ENCODE measurements at places on chromosomes 6 and 20. TPM values are rescaled to one million over a fixed set of nuclear protein-coding genes. Genes with fewer than 3 reads are reported as not detected.
A peak's percentile ranks its signal among the peaks of the same experiment; 100 is the strongest.

- H3K4me1 ChIP-seq, result peaks cover 39% of the 10 kb centered on the region
- H3K4me3 ChIP-seq, result peak overlapping the region; percentile 39
- H3K27ac ChIP-seq, result peak overlapping the region; percentile 95
- DNase-seq, result no peak
These were observed 65.7 kb upstream of the EEF1A1 start for GRCh38 chr6:73586416-73586974.

DNA sequence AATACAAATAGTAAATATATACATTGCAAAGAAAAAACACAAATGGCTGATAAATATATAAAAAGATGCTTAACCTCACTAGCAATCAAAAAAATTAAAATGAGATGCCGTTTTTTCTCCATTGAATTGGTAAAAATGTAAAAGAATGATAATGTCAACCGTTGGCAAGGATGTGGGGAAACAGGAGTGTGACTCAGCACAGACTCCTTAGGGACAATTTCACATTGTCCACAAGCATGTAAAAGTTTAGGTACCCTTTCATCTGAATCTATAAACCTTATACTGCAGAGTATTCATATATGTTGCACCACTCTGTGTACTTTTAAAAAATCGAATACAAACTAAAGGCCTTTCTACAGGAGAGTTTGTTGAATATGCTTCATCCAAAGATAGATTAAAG, 143.1 kb upstream of the RREB1 start:
- DNase-seq, result no peak
- H3K4me3 ChIP-seq, result no peak overlapping the region
- H3K27ac ChIP-seq, result no peak overlapping the region
- H3K36me3 ChIP-seq, result no peaks in the 10 kb centered on the region
- no peaks in the 10 kb centered on the region for H3K27me3 ChIP-seq

DNA sequence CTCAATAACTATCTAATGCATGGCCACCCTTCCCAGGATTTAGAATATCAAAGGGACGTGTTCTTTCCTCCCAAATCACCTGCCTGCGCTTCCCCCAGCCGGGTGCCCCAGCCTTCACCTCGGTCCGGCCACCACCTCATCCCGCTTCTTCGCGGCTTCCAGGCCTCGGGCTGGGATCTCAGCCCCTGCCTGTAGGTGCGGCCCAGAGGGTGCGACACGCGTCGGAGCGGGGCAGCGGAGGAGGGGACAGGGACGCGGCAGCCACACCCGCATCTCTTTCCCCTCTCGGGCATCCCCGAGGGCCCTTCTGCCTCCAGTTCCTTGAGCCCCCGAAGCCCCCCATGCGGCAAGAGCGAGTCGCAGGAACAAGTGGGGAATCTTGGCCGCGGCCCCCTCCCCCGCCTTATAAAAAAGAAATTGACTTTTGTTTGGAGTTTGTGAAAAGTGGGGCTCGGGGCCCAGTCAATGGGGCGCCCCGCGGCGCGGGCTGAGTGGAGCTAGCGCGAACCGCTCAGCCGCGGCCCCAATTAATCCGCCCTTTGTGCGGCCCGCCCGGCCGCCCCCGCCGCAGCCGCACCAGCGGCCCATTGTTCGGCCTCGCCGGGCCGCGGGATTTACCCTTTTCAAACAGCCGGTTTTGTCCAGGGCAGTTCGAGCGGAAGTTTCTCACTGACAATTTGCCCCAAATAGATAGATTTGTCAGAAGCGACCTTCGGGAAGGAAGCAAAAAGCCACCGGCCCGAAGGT, 8.4 kb upstream of the NR2E1 start:
- no peak for DNase-seq
- H3K27me3 ChIP-seq, result 0 out of 2 replicates have a peak, but pooled peaks cover 9% of the 10 kb centered on the region
- no peaks in the 10 kb centered on the region for H3K36me3 ChIP-seq
- no peak overlapping the region for H3K4me3 ChIP-seq
- no peak overlapping the region for H3K27ac ChIP-seq

- H3K27ac ChIP-seq, result no peak overlapping the region
- H3K27me3 ChIP-seq, result no peaks in the 10 kb centered on the region
- DNase-seq, result no peak
- H3K4me1 ChIP-seq, result no peaks in the 10 kb centered on the region
- peaks cover 2% of the 10 kb centered on the region for H3K36me3 ChIP-seq
These were observed 10.8 kb downstream of the HBS1L start for GRCh38 chr6:135043846-135044245.

- peak overlapping the region; percentile 56 for H3K27ac ChIP-seq
- no peaks in the 10 kb centered on the region for H3K27me3 ChIP-seq
- H3K4me3 ChIP-seq, result no peak overlapping the region
- H3K4me1 ChIP-seq, result peaks cover 16% of the 10 kb centered on the region
These were observed 34.3 kb upstream of the POU5F1 start for GRCh38 chr6:31204751-31205145.

DNA sequence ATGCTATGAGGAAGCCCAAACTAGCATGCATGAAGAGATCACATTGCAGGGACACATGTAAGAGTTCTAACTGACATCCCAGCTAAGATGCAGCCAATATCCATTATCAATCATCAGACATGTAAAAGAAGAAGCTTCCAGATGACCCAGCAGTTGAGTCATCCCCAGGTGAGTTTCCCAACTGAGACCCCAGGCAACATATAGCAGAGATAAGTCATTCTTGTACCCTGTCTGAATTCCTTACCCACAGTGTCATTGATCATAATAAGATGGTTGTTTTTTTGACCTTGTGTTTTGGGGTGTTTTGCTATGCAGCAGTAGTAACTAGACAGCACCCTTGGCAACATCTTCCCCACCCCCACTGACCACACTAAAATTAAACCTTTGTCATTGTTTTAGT, 18.9 kb downstream of the SIRPD start:
- H3K36me3 ChIP-seq, result no peaks in the 10 kb centered on the region
- H3K4me1 ChIP-seq, result no peaks in the 10 kb centered on the region
- H3K27me3 ChIP-seq, result no peaks in the 10 kb centered on the region
- DNase-seq, result no peak

DNA sequence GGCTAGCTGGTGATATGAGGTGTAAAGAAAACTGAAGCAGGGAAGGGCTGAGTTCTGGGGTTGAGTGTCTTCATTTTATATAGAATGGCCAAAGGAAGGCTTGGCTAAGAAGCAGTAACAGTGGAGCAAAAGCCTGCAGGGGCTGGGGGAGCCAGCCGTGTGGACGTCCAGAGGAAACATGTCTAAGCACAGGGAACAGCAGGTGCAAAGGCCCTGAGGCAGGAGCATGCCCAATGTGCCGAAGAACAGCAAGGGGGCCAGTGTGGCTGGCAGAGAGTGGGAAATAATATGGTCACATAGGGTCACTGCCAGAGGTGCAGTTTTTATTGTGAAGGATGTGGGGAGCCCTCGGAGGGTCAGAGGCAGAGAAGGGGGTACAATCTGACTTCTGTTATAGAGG, 60.5 kb upstream of the KCNG1 start:
- H3K27me3 ChIP-seq, result peaks cover 56% of the 10 kb centered on the region
- no peak for DNase-seq
- H3K36me3 ChIP-seq, result no peaks in the 10 kb centered on the region
- H3K27ac ChIP-seq, result no peak overlapping the region
- no peak overlapping the region for H3K4me3 ChIP-seq

DNA sequence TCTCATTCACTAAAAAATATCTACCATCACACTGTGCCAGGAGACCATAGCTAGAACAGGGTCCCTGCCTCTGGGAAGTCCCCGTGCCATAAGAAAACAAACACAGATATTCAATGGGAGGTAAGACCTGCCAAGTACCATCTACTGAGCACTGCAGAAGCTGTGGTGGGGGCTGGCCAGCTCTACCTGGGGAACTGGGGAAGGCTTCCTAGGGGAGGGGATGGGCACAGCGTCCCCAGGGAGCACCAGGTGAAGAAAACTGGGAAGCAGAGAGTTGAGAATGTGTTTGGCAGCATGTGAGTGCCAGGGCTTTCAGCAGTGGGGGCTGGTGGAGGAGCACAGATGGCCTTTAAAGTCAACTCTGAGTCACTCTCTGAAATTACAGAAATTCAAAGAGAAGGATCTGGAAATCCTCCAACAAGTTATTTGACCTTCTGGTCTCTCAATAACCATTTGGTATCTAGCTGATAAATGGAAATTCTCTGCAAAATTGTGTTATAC, 85.2 kb downstream of the SHLD1 start:
- H3K27ac ChIP-seq, result peak overlapping the region; percentile 44
- H3K36me3 ChIP-seq, result no peaks in the 10 kb centered on the region
- H3K4me1 ChIP-seq, result peaks cover 14% of the 10 kb centered on the region
- no peak for DNase-seq

- peak overlapping the region; percentile 21 for H3K4me3 ChIP-seq
- no peaks in the 10 kb centered on the region for H3K27me3 ChIP-seq
- no peaks in the 10 kb centered on the region for H3K36me3 ChIP-seq
- peak; percentile 41 for DNase-seq
These were observed 1.3 kb downstream of the SIRPB2 start for GRCh38 chr20:1489764-1490436.

DNA sequence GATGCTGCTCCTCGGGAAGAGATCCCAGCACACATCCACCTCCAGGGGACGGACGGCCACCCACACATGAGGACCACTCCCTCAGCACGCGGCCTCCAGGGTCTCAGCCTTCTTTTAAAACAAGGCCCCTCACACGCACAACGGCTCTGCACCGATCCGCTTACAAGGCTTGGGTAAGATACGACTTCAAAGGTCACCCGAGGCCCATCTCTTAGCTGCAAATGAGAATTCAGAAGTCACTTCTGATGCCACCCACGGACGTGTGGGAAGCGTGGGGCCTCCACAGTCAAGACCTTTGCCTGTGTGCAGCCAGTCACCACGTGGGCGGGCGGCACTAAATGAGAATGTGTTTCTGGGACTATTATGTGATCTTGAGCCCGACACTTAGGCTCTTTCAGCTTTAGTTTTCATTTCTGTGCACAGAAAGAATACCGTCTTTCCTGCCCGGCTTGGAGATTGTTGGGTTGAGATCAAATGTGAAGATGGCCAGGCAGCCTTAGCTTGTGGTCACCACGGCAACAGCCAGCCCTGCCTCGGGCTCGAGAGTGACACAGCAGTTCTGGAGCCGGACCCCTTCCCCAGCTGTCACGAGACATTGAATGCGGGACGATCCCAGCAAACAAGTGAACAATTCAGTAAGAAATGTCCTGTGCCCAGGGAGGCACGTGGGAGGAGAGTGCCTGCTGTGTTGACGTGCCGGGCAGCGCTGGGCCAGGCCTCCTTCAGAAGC, 91.6 kb downstream of the RAMACL start:
- no peak overlapping the region for H3K4me3 ChIP-seq
- no peak overlapping the region for H3K27ac ChIP-seq
- H3K4me1 ChIP-seq, result peaks cover 7% of the 10 kb centered on the region
- DNase-seq, result no peak

- no peak for DNase-seq
- no peaks in the 10 kb centered on the region for H3K36me3 ChIP-seq
- H3K27ac ChIP-seq, result no peak overlapping the region
- H3K4me3 ChIP-seq, result no peak overlapping the region
- H3K4me1 ChIP-seq, result peaks cover 14% of the 10 kb centered on the region
- no peaks in the 10 kb centered on the region for H3K27me3 ChIP-seq
These were observed 14.2 kb upstream of the PREX1 start for GRCh38 chr20:48841875-48842529.

GRCh38 chr6:166768761-166769160, 141.7 kb upstream of the RPS6KA2 start:
- H3K4me3 ChIP-seq, result no peak overlapping the region
- no peaks in the 10 kb centered on the region for H3K36me3 ChIP-seq
- H3K27me3 ChIP-seq, result no peaks in the 10 kb centered on the region
- H3K4me1 ChIP-seq, result no peaks in the 10 kb centered on the region

GRCh38 chr6:53483423-53484353, 61.2 kb downstream of the GCLC start:
- peaks cover 3% of the 10 kb centered on the region for H3K4me1 ChIP-seq
- no peak for DNase-seq
- 0 out of 2 replicates have a peak, but pooled peaks cover 4% of the 10 kb centered on the region for H3K27me3 ChIP-seq
- no peak overlapping the region for H3K4me3 ChIP-seq

BPIFB2 gene
- 0.15 TPM for total RNA-seq

HDGFL1 gene
- total RNA-seq, result not detected

TXLNB gene
- total RNA-seq, result 0.05 TPM

SLC32A1 gene
- total RNA-seq, result not detected

TSPYL4 gene
- 5.4 TPM for total RNA-seq

FAM184A gene
- total RNA-seq, result 2.4 TPM

APOBEC2 gene
- total RNA-seq, result not detected

GMNN gene
- total RNA-seq, result 54.9 TPM

OGFRL1 gene
- 10.3 TPM for total RNA-seq

MICB gene
- 21.7 TPM for total RNA-seq

ESR1 gene
- total RNA-seq, result 0.17 TPM

ECT2L gene
- total RNA-seq, result not detected
